ENCODE measurements at places on chromosomes 1 and 21. TPM values are rescaled to one million over a fixed set of nuclear protein-coding genes. Genes with fewer than 3 reads are reported as not detected.

GRCh38 chr1:234620272-234621126, 10.5 kb upstream of the IRF2BP2 start:
- H3K27me3 ChIP-seq: no peaks in the 10 kb centered on the region
- H3K36me3 ChIP-seq: no peaks in the 10 kb centered on the region
- H3K4me3 ChIP-seq: no peak overlapping the region
- DNase-seq: no peak
- peak overlapping the region; percentile 56 for H3K27ac ChIP-seq
- H3K4me1 ChIP-seq: peaks cover 56% of the 10 kb centered on the region

DNA sequence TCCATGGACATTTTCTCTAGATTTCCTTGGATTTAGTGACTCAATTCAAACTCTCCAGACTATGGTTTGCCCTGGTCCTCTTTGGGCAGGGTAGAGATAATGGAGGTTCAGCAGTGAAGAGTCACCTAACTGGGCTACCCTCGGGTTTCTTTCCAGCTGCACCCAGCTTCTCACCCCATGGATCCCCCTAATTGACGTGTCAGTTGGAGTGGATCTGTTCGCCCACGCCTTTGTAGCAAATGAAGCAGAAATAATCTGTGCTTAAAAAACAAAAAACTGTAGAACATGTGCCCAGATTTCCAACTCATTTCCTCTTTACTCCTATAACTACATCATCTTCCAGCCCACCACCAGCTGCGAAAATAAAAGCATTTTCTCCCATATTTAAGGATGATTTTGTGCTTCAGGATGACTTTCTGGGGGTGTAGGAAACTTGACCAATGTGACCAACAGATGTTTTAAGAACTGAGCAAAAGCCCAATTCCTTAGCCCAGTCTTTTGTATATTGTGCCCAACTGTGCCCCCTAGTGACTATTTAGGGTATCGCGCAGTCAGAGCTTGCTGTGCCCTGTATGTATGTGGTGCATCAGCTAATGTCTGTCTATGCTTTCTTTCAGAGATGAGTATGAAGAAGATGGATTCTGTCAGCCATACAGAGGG, 66.5 kb upstream of the UBE2U start:
- peak overlapping the region; percentile 53 for H3K27ac ChIP-seq
- no peak overlapping the region for H3K4me3 ChIP-seq
- no peaks in the 10 kb centered on the region for H3K36me3 ChIP-seq
- peaks cover 28% of the 10 kb centered on the region for H3K4me1 ChIP-seq
- peak; percentile 85 for DNase-seq

GJB3 gene
- total RNA-seq: 2.8 TPM

DNA sequence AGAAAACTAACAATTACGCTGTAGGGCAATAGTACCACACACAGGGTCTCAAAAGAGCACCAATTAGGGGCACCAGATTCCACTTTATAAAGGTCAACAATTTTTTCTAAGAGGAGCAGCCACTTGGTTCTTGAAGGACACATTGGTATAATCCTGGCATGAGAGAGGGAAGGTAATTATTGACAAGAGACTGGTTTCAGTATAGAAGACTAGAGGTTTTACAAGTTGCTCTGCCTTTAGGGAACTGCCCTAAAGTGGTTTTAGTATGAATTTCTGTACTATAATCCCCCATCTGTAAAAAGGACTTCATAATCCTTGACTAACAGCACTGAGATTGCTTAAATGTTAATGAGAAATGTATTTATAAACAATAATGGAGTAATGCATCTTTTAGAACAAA, 648.5 kb upstream of the PTBP2 start:
- H3K4me3 ChIP-seq: no peak overlapping the region
- H3K36me3 ChIP-seq: no peaks in the 10 kb centered on the region
- H3K4me1 ChIP-seq: no peaks in the 10 kb centered on the region
- H3K27me3 ChIP-seq: no peaks in the 10 kb centered on the region

DNA sequence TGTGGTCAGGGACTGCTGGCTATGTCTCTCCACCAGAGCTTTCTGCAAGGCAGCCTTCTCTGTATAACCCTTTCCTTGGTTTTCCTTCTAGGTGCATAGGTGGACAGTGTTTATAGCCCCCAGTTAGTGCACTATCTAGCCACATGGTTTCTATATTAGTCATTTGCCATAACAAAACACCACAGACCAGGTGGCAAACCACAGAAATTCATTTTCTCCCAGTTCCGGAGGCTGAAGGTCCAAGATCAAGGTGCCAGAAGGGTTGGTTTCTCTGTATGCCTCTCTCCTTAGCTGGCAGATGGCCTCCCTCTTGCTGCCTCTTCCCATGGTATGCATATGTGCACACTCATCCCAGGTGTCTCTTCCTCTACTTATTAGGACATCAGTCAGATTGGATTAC, 106.4 kb downstream of the KAZN start:
- H3K4me3 ChIP-seq: no peak overlapping the region
- no peak for DNase-seq
- H3K27me3 ChIP-seq: no peaks in the 10 kb centered on the region
- H3K4me1 ChIP-seq: no peaks in the 10 kb centered on the region
- H3K27ac ChIP-seq: no peak overlapping the region

DNA sequence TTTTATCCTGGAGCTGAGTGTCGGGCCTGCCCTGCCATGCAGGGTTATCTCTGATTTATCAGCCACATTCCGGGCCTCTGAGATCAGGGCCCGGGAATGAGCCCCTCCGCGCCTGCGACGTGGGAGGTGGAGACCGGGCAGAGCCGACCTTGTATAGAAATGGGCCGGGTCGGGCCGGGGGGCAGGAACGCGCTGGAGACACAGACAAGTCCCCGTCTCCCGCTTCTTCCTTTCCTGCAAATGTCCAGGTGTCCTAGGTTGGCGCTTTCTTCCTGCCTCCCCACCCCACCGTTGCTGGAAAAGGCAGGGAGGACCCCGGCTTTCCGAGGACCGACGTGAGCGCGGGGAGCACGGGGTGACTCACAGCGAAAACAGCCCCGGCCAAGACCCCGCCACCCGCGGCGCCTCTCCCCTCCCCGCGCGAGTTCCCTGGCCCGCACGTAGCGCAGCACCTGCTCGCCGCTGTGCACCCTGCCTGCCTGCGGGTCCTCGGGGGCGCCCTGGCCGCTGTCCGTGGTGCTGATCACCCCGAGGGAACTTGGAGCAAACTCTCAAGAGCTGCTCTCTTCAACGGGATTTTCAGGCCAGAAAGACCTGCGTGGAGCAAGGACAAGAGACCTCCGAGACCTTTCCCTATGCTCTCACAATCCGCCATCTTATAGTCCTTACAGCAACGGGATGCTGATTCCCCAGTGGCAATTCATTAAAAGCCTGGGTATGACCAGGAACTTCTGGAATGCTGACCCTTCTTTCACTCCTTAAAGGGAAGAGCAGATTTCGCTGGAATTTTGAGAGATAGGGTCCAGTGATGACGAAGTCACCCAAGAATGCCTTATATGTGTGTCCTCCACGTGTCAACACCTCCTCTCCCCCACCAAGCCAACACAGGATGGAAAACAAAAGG, 475 bp upstream of the NPPB start:
- no peak overlapping the region for H3K27ac ChIP-seq
- H3K4me1 ChIP-seq: peaks cover 6% of the 10 kb centered on the region
- peaks cover 49% of the 10 kb centered on the region for H3K27me3 ChIP-seq
- H3K36me3 ChIP-seq: no peaks in the 10 kb centered on the region
- peak; percentile 65 for DNase-seq
- H3K4me3 ChIP-seq: no peak overlapping the region

GRCh38 chr1:107831921-107832320, 133.1 kb downstream of the VAV3 start:
- H3K36me3 ChIP-seq: no peaks in the 10 kb centered on the region
- no peaks in the 10 kb centered on the region for H3K27me3 ChIP-seq
- H3K27ac ChIP-seq: no peak overlapping the region
- peaks cover 20% of the 10 kb centered on the region for H3K4me1 ChIP-seq
- DNase-seq: no peak

- no peaks in the 10 kb centered on the region for H3K4me1 ChIP-seq
- no peak for DNase-seq
- H3K27me3 ChIP-seq: no peaks in the 10 kb centered on the region
- H3K27ac ChIP-seq: no peak overlapping the region
These were observed 36.4 kb upstream of the PRSS38 start for GRCh38 chr1:227779021-227779441.

TRABD2B gene
- total RNA-seq: 2.0 TPM

SHISA4 gene
- total RNA-seq: 33.3 TPM

DNA sequence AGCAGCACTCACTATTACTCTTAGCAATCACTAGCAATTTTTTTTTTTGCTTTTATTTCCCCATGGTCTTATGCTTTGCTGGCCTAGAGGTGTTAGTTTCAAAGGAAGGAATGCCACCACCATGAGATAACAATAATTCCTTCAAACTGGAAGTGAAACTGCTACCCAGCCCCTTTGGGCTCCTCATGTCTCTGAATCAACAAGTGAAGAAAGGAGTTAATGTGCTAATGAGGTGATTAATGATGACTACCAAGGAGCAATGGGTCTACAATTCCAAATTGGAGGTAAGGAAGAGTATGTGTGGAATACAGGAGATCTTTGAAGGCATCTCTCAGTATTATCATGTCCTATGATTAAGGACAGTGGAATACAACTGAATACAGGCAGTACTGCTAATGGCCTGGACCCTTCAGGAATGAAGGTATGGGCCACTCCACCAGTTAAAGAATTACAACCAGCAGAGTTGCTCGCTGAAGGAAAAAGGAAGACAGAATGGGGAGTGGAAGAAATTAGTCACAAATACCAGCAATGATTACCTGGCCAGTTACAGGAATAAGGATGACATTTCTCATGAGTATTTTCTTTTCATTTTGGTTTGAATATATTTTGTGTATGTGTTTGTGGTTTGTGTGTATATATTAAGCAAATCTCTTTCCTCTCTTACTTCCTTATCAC, 652.9 kb downstream of the ADGRL2 start:
- no peak overlapping the region for H3K4me3 ChIP-seq
- H3K27ac ChIP-seq: no peak overlapping the region
- H3K27me3 ChIP-seq: no peaks in the 10 kb centered on the region
- H3K36me3 ChIP-seq: no peaks in the 10 kb centered on the region
- DNase-seq: no peak

EXO1 gene
- total RNA-seq: not detected

- H3K27me3 ChIP-seq: no peaks in the 10 kb centered on the region
- peaks cover 25% of the 10 kb centered on the region for H3K4me1 ChIP-seq
- no peak overlapping the region for H3K4me3 ChIP-seq
- H3K36me3 ChIP-seq: peaks cover 20% of the 10 kb centered on the region
- no peak overlapping the region for H3K27ac ChIP-seq
- DNase-seq: no peak
These were observed 5.2 kb downstream of the LEPR start for GRCh38 chr1:65425697-65426096.

Measured in stomach (tissue), 19 donors.